ENCODE measurements at places on chromosomes 2 and 18. TPM values are rescaled to one million over a fixed set of nuclear protein-coding genes. Genes with fewer than 3 reads are reported as not detected.
A peak's percentile ranks its signal among the peaks of the same experiment; 100 is the strongest.

The EVA1A gene
- 89.2 TPM for total RNA-seq

DNA sequence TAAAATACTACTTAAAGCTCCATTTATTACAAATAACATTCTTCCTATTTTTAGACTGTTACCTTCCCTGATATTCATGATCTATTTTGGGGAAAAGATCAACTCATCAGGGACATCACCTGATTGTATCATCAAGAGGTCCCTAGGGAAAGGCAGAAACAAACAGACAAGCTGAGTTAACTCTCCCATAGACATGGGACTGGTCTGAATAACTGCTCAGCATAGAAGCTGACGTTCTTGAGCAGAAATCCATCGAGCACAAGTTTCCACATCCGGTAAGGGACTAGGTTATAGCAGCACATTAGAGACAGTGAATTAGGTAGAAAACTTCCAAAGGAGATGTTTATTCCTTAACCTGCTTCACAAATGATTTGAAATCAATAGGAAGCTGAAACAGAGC lies 1100.4 kb upstream of the SLC39A10 start:
- H3K4me1 ChIP-seq, result no peaks in the 10 kb centered on the region
- no peaks in the 10 kb centered on the region for H3K36me3 ChIP-seq
- no peak for DNase-seq
- no peaks in the 10 kb centered on the region for H3K27me3 ChIP-seq

DNA sequence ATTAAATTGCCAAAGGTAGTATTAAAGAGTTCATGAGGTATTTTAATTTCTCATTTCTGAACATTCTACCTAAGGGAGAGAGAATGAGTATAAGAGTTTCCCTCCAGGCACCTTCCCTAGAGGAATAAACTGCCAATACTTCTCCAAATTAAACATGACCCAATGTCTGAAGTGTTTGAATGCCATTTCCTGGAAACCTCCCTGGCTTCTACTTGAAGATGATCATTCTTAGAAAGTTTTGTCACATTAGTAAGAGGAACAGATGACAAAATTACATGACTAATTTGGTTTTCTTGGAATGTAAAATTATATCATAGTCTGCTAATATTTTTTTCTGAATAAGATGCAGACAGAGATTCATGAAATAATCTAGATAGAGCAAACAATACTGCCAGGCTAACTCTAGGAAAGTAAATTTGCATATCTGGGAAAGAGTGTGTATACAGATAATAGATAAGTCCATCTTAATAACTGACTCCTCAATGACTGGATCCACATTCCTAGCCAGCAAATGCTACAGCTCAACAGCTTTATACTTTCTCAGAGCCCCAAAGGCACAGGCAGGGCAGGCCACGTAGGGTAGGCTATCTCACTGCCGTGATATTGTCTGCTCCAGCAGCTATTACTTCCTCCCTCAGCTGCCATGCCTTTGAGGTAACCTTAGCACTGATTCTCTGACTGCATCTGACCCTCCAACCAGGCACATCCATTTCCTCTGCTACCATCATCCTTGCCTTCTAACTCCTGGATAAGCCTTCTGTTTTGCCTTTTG lies 630.8 kb upstream of the PIK3C3 start:
- DNase-seq, result peak; percentile 17
- H3K4me3 ChIP-seq, result no peak overlapping the region
- no peak overlapping the region for H3K27ac ChIP-seq

- no peak for DNase-seq
- H3K36me3 ChIP-seq, result no peaks in the 10 kb centered on the region
- no peak overlapping the region for H3K27ac ChIP-seq
- H3K4me1 ChIP-seq, result no peaks in the 10 kb centered on the region
- no peaks in the 10 kb centered on the region for H3K27me3 ChIP-seq
These were observed 131.0 kb upstream of the ARL5A start for GRCh38 chr2:151959238-151959637.

DNA sequence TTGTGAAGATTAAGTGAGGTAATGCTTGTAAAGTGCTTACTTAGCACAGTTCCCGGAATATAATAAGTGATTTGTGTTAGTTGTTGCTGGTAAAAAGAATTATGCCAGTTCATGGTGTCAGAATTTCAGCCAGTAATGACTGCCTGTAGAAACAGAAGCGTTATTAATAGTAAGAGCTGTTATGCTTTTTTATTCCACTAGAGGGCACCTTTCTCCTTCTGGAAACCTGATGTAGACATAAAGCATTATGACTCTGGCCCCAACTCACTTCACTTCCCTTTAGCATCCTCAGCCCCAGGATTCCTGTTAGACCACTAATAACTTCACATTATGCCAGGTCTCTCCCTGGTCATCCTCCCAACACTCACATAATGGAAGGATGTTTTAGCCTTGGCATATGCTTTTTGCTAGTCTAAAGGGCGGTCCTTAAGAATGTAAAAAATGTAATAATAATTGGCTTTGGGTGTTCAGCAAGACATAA lies 34.9 kb downstream of the C18orf54 start:
- peak; percentile 63 for DNase-seq
- no peak overlapping the region for H3K27ac ChIP-seq
- H3K4me1 ChIP-seq, result no peaks in the 10 kb centered on the region
- H3K4me3 ChIP-seq, result no peak overlapping the region
- no peaks in the 10 kb centered on the region for H3K36me3 ChIP-seq
